ENCODE measurements at places on chromosomes 12 and 14.

- DNase-seq = no peak
Observed at GRCh38 chr12:112239881-112240280, 114.5 kb downstream of the TRAFD1 start.

DNA sequence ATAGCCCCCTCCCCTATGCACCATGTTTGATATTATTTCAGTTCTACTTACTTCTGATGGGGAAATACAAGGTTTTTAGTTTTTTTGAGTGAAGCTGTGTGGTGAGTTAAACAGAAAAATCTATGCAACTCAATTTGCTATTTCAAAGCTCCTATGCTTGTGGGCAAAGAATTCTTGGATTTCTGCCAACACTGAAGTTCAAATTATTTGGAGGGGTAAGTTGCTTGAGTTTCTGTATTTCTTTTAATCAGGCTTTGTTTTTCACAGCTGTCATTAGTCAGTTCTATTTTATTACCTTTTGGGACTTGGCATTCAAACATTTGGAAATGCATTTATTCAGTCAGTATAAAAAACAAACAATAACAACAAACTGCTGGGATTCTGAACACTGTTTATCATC is 407.5 kb upstream of the MGAT4C start:
- no peak for DNase-seq

- DNase-seq = no peak
Observed at GRCh38 chr14:99035712-99036610, 236.0 kb downstream of the BCL11B start.

GRCh38 chr12:1911598-1912575 is 6.6 kb downstream of the CACNA2D4 start:
- no peak for DNase-seq

DNA sequence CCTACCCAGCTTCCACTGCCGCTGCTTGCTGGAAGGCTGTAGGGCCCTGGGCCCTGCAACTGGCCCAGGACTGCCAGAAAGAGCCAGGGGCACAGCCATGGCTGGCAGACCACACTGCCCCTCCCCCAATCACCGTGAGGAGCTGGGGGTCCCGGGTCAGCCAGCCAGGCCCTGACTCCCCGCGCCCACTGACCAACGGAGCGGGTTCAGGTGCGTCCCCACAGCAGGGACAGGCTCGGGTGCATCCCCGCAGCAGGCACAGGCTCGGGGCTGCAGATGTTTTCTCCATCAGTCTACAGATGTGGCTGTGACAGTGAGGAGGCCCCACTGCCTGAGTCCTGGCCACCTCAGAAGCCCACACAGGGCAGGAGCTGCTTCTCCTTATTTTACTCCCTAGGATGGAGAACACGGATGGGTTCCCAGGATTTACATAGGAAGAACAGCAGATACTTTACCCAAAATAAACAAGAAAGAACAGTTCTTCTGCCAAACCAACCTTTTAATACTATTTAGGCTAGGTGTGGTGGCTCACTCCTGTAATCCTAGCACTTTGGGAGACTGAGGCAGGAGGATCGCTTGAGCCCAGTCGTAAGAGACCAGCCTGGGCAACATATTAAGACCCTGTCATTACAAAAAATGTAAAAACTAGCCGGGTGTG is 61.1 kb downstream of the TESC start:
- no peak for DNase-seq

DNA sequence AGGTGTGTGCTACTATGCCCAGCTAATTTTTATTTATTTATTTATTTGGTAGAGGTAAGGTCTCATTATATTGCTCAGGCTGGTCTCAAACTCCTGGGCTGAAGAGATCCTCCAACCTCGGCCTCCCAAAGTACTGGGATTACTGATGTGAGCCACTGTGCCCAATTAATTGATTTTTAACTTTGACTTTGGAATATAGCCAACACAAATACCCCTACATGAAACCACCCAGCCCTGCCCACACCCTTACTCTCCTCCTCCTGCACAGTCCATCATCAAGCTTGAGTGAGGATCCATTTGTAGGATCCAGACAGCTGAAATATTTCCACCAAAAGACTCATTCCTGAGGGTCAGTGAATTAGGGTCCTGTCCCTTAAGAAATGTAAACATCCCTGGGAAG is 3.3 kb upstream of the TEAD4 start:
- DNase-seq = no peak

DNA sequence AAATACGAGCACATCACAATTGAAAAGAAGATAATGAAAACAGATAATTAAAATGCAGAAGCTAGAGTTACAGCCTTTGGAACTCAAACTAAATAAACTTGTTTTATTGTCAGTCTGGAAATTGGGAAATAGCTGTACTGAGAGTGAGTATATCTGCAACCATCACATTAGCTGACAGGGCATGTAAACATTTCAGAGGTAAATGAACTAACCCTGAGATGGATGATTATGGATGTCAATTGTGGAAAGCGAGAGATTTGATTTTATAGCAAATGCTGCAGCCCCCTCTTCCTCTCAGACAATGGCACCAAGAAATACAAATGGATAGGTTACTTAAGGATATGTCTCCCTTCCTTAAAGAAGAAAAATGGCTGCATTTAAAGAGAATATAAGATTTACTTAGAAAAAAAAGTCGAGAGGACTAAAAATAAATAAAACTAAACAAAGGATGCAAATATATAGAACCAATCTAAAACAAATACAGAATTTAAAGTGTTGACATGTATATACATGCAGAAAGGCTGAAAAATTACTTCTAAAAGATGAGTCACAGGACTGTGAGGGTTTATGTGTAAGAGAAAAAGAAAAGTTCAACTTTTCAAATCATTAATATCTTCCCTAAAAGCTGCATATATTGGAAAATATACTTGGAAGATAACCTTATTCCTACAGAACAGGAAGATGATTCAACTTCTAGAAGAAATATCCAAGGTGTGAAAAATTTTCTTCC is 120.3 kb upstream of the FLRT2 start:
- no peak for DNase-seq

DNA sequence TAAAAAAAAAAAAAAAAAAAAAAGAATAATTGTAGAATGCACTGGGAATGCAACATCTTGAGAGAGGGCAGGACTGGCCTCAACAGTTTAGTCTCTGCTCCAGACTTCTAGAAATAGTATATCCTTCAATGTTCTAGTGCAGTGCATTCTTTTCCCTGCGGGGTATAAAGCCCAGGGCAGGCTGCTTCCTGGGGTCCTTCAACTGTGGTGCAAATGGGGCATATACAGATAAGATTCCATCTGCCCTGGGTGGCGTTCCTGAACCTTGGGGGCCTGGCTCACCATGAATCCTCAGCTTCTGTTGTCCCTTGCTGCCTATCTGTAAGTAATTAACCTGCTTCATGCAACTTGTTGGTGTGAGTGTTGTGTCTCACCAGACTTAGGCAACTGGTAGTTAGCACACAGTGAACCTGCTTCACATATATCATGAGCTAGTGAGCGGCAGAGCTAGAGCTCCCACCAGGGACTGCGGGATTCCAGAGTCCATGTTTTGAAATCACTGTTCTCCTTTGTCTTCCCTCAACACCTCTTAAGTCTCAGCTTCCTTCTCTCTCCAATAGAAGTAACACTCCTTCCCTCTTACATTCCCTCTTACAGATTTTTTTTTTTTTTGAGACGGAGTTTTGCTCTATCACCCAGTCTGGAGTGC is 177.6 kb downstream of the SUDS3 start:
- DNase-seq = no peak

- DNase-seq = no peak
Observed at GRCh38 chr14:45177076-45177475, 41.3 kb downstream of the FANCM start.

GRCh38 chr12:663293-663871 is at the start of gene NINJ2:
NINJ2 (minus strand) TSS chr12:663445; CDS start chr12:663360, 85 bp downstream.
- no peak for DNase-seq

DNA sequence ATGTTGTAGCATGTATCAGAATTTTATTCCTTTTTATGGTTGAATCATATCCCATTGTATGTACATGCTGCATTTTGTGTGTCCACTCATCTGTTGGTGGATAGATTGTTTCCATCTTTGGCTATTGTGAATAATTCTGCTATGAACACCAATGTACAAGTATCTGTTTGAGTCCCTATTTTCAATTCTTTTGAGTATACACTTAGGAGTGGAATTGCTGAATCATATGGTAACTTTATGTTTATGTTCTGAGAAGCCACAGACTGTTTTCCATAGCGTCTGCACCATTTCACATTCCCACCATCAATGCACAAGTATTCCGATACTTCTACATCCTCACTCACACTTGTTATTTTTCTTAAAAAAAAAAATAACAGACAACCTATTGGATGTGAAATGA is 91.5 kb downstream of the ARF6 start:
- DNase-seq = no peak

DNA sequence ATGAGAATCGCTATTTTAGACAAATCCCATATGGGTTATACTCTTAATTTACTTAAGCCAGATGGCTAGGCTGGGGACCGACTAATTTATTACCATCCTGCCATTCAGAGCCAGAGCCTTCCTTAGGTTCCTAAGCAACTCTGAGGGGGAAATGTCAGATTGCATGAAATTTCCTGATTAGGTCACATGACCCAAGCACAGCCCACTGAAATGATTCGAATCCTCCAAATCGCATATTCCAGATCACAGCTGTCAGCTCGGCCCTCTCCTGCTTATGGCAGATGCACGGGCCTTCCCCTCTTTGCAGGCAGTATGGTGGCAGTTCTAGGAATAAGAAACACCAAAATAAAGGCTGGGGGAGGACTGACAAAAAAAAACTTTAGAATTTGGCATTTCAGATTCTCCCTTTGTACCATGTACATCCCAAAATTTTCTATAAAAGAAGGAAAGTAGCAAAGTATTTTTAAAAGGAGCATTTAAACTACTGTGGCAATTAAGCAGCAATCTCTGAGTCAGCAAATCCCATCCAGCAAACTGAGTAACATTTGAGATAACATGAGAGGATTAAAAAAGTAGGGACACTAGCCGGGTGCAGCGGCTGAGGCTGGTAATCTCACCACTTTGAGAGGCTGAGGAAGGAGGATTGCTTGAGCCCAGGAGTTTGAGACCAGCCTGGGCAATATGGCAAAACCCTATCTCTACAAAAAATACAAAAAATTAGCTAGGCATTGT is 30.5 kb upstream of the NUDT4 start:
- DNase-seq = no peak

DNA sequence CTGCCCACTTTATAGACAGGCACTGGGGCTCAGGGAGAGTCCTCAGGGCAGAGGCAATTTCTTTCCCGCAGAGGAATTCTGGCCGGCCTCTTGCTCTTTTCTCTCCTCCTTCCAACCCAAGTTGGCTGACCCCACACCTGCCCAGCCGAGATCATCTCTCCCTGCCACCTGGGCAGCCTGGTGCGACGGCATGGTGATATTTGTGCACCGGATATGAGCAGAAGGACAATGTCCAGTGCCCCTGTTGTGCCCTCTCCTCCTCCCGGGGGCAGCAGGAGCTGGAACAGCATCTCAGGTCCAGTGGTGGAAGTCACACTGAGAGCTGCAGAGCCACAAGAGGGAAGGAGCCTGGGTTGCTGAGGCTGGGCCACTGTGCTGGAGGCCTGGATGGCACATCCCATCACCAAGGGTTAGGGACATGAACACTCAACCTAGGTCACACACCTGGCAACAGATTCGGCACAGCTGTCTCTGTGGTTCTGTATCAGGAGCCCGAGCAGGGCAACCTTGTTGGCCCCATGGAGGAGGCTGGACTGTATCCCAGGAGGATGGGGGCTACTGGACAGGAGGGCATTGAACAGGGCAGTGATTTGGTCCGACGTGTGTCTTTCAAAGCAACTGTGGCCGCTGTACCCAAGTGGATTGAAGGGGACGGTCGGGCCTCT is 57.7 kb upstream of the DIO3 start:
- DNase-seq = no peak

GRCh38 chr12:21662122-21662792 is 4.6 kb upstream of the LDHB start:
- DNase-seq = no peak

DNA sequence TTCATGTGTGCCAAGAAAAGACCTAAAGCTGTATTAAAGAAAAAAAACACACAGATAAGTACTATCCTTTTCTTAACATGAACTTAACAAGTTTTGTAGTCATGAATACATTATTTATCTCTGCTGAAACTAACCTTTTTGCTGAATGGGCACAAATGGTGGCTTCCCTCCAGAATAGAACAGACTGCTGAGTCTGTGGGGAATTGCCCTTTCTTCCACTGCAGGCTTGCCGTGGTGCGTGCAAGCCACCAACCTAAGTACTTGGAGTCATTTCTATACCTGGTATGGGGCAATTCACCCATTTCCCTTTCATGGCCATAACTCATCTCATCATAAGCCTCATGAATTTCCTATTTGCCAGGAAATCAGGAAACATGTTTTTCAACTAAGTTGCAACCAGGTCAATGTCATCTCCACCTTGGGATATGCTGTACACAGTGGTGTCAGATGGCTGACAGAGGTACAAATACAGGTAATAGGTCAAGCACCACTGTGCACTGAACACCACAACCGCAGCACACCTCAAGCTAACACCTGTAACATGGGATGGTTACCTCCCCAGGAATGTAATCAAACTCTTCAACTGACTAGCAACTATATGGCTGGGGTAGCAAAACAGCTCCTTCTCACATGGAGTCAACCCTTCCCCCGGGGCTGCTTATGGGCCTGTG is 49.9 kb downstream of the CATSPERB start:
- DNase-seq = no peak

All from CD4-positive, alpha-beta T cell treated with Interleukin-10 for 1 hour (primary cell).